NCI-H460 (cell line): ENCODE measurements at places on chromosomes 1 and 21. TPM values are rescaled to one million over a fixed set of nuclear protein-coding genes. Genes with fewer than 3 reads are reported as not detected.

DPT gene
- not detected in 2 replicates for total RNA-seq

PODN gene
- total RNA-seq = not detected in 2 replicates

UBASH3A gene
- not detected in 2 replicates for total RNA-seq

RORC gene
- total RNA-seq = 0.10 TPM in 1 of 2 replicates, not detected in the other

PDZK1 gene
- total RNA-seq = 0.62 TPM in 1 of 2 replicates, not detected in the other

PINK1 gene
- total RNA-seq = 6.1 and 6.7 TPM in 2 replicates

CRYBG2 gene
- 0.20 TPM in 1 of 2 replicates, not detected in the other for total RNA-seq

CFAP126 gene
- total RNA-seq = not detected in 2 replicates

MAP1LC3C gene
- 0.29 TPM in 1 of 2 replicates, not detected in the other for total RNA-seq

GADD45A gene
- 124 and 137 TPM in 2 replicates for total RNA-seq

XCL2 gene
- not detected in 2 replicates for total RNA-seq

TRABD2B gene
- total RNA-seq = 1.3 TPM in 2 replicates

DNA sequence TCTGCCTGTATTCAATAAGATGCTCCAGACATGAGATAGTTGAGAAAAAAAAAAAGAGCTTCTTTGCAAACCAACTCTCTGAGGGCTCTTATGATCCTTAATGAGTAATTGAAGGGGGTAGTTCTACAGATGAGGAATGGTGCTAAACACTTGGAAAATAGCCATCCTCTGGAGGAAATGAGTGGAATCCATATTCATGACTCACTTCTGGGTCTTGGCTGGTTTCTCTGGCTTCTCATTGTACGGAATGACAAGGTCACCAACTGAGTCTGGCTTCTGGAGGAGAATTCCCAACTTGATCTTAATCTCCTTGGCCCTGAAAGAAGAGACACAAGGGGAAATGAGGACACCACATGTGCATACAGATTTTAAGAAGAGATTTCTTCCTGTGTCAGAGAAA lies 34.7 kb downstream of the RGS5 start:
- no peak for DNase-seq

DNA sequence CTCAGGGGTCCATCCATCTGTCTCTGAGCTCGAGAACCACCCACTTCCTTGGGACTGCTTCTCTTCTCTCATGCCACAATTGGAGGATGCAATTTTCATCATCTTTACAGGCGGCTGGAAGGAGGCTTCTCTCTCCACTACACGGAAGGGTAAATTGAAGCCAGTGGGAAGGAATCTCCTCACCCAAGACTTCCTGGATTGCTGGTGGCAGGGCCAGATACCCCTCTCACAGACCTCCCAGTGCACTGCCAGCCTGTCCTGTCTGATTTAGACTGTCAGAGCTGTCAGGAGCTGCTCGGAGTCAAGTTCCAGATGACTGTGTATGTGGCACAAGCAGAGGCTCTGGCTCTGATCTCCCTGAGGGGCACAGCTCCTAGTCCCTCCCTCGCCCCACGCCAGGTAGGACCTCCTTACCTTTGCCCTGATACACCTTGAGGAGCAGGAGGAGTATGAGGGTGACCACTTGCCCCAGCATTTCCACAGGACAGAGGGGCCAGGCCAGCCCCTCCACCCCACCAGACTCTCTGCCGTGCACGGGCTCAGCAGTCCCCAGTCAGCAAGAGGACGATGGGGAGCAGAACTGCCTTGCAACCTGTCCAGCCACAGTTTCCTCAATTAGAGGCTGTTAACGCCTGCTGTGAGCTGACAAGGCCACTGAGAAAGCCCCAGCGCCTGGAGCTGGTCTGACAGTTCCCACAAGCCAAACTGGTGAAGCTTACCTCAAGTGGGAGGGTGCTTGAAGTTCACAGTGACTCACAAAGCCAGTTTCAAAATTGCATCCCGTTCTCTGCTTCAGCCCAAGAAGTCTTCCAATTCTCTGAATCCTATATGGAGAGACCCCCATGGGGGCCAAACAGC lies at the start of gene CD244:
Gene CD244, minus strand, starts transcription at position 685 of the 858 bp plus-strand sequence. Its CDS starts 210 bp downstream, at position 475.
- DNase-seq = no peak

- DNase-seq = no peak
These were observed 40.0 kb downstream of the CDCP2 start for GRCh38 chr1:54112705-54113368.

DNA sequence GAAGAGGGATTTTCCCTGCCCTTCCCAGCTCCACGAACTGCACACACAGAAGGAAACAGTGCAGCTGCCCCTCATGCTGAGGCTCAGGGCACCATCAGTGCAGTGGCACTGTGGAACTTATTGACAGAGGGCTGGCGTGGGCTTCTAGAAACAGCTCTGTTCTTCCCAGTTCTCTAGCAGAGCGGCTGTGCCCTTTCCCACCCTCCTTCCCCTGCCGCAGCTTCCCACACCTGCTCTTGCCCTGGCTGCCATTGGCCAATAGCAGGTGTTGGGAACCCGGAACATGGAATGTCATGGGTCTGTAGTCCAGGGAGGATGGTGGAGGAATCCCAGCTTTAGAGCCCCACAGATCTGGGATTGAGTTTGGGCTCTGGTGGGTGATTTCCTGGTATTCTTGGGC lies 343.8 kb downstream of the RPS6KC1 start:
- DNase-seq = no peak

GRCh38 chr21:26977746-26978145 lies 10.9 kb upstream of the ADAMTS5 start:
- no peak for DNase-seq

GRCh38 chr1:172789840-172790239 lies 130.9 kb downstream of the FASLG start:
- DNase-seq = no peak

DNA sequence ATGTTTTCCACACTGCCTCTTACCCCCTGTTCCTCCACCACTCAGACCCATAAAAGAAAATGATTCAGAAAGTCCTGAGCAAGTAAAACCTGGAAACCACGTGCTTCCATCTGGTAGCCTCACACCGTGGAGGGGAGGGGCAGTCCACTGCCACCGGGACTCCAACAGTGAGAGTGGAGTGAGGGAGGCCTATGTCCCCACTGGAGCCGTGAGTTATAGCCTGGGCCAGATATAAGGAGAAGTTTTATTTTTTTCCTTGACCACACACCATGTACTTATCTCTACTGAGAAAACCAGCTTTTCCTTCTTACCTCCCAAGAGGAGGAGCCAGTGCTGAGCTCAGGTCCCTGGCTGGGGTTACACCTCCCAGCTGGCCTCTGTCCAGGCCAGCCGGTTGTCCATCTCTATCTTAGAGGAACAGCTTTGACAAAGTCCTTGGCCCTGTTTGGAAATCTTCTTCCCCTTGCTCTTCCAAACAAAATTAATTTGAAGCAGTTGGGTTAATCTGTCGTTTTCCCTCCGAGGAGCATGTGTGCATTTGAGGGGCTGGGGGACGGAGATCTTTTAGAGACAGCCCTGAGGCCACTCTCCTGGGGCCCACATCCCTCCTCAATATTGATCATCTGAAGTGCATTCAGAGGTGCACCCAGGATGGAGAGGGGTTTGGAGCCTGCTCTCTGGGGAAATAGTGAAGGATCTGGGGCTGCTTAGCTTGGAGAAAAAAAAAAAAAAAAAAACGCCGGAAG lies 49.1 kb upstream of the SERBP1 start:
- DNase-seq = no peak

DNA sequence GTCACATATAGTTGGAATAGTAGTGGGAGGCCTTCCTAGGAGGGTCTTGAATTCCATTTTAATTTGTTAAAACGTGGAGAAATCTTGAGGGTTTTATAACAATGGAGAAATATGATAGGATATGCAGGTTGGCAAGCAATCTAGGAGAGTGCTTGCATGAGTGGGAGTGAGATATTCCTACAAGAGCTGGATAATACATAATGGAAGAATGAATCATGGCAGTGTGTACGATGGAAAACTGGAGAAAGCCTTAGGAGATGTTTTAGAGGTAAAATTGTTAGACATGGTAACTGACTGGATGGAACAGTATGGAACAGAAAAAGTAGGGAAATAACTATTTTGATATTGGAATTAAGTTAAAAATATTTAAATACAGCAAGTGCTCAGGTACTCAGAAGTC lies 352.4 kb downstream of the PTBP2 start:
- DNase-seq = no peak

DNA sequence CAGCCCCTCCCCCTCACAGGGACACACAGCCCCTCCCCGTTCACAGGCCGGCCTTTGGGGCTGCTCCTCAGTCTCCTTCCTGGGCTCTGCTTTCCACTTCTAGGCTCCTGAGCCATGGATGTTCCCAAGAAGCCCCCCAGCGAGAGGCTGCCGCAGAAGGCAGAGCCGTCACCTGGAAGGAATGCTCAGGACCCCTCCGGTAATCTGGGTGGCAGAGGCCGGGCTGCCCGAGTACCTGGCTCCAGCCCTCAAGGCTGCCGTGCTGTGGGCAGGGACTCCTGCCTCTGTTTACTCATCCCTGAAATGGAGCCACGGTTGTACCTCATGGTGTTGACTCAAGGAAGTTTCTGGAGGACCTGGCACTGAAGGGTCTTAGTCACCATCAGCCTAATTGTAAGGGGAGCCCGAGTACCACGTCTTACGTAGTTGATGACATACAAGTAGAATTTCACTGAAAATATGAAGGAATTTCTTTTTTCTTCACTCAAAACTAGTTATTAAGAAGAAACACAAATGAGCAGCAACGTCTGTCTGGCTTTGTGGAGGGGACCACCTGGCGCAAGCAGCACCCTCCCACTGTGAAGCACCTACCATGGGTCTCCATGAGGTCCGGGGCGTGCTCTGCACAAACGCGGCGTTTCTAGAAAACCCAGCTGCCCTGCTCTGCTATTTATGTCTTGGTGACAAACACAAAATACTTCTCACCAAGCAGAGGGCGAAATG lies 33.7 kb downstream of the PRDM15 start:
- DNase-seq = no peak

- no peak for DNase-seq
These were observed 120.4 kb downstream of the KCNH1 start for GRCh38 chr1:211013346-211014240.

DNA sequence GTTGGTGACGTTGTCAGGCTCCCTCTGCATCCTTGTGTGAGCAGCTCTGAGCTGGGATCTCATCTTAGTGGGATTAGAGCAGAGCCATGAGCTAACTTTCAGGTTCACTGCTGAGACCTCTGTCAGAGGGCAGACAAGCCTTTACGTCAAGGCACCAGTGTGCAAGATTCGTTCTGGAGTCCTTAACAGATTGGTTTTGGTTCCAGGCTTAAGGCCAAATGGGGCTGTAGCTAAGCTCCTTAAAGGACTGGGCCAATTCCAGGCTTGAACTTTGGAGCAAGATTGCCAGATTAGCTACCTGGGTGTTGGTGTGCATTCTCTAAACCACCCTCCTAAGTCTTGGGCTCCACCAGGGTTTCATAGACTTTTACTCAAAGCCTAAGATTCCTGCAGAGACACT lies 52.6 kb upstream of the PDC start:
- no peak for DNase-seq

DNA sequence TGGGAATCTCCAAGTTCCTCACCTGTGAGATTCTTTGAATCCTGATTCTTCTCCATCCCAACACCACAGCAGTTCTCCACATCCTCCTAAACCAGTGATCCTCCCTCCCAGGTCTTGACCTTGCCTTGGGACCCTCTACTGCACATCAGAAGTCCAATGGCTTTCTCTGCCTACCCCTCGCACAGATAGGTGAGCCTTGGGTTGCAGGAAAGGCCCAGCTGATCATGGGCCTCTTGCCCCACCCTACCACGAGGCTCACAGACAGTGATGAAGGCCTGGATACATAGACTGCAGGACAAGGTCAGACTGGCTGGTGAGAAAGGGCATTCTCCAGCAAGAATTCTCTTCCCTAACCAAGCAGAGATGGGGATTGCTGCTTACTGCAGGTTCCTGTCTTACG lies 825 bp downstream of the FABP3 start:
- DNase-seq = no peak

GRCh38 chr1:48853006-48853405 lies 76.3 kb upstream of the BEND5 start:
- DNase-seq = no peak

DNA sequence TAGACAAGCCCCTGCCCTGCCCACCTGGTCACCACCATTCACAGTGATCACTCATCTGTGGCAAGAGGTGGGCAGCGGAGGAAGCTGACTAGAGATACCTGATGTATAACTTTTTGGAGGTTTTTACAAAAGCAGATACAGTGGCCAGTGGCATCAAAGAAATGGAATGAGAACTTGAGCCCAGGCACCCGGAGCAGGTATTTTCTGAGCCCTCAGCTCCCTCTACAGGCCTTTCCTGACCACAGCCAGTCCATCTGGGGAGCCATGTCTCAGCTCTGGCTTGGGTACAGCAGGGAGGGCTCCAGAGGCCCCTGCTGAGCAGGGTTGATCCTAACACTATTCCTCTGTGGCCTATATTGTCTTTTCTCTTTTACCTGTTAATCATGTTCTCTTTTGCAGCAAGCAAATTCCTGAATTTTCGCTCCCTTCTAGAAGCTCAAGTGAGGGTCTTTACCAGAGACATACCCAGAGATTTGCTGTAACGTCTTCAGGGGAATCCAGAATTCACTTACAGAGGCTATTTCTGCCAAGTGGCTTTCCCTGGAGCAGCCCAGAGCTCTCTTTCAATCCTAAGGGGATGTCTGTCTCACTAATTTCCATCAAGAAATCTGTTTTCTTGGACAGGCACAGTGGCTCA lies 27.3 kb downstream of the GPR157 start:
- peak; percentile 40 for DNase-seq

- no peak for DNase-seq
These were observed 129.8 kb downstream of the TBX19 start for GRCh38 chr1:168410464-168410863.

DNA sequence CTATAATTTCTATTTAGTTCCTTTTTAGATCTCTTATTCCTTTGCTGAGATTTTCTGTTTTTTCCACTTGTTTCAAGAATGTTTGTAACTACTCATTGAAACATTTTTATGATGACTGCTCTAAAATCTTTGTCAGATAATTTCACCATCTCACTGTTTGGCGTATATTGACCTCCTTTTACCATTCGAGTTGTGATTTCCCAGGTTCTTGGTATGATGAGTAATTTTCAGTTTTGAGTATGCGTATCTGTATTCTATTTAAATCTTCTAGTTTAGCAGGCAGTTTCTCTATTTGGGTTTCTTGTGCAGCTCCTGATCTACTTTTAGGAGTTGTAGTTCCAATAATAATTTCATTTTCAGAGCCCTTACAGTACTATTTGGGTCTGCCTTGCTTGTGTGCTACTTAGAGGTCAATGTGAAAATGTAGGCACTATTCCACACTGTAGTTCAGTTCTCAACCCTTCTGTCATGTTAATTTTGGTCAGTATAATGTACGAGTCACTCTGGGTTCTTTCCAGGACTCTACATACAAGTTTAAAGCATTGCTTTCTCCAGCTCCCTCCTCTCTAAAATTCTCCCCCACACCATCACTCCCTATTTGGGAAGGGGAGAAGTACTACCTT lies 115.5 kb downstream of the ACBD6 start:
- no peak for DNase-seq

- no peak for DNase-seq
These were observed 47.4 kb downstream of the XCL1 start for GRCh38 chr1:168623831-168624230.
